ENCODE measurements at places on chromosomes 7 and 10.

- DNase-seq: no peak
These were observed 114.0 kb upstream of the CNTNAP2 start for GRCh38 chr7:146002431-146003078.

DNA sequence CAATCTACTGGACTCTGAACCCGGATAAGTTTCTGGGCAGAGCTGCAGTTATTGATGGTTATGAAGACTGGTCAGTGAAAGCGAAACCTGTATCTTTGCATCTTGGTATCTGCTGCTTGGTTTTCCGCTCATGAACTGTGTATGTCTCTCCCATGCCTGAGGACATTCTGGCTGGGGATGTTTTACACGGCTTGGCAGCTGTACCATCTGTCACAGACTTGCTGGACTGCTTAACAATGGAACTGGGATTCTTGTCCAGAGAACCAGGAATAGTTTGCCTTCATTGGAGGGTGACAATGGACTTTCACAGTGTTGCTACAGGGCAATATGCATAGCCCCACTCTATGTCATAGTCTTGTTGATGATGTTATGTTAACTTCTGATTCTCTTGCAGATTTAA lies 119.9 kb upstream of the TMEM106B start:
- DNase-seq: no peak

DNA sequence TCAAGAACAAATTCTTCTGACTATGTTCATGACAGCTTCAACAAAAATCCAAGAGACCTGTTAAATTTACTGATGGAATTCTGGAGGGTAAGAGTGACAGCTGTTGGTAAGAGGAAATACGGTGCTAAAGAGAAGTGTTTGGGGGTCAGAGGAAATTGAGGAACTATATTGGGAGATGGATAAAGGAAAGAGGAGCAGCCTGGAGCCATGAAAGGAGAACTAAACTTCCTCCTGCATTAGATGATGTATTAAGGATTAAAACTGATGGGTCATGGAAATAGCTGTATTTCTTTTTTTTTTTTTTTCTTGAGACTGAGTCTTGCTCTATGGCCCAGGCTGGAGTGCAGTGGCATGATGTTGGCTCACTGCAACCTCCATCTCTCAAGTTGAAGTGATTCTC lies 95.3 kb downstream of the HERPUD2 start:
- no peak for DNase-seq

- DNase-seq: no peak
These were observed 401.0 kb downstream of the PHF14 start for GRCh38 chr7:11374629-11375028.

GRCh38 chr7:16753932-16754855 lies 639 bp downstream of the TSPAN13 start:
- DNase-seq: no peak

GRCh38 chr7:126972571-126972970 lies 280.2 kb downstream of the GRM8 start:
- DNase-seq: no peak
